ENCODE measurements at places on chromosomes 7 and 10. TPM values are rescaled to one million over a fixed set of nuclear protein-coding genes. Genes with fewer than 3 reads are reported as not detected.

GRCh38 chr10:20004087-20004523, 187.9 kb downstream of the PLXDC2 start:
- no peaks in the 10 kb centered on the region for H3K4me1 ChIP-seq
- H3K27ac ChIP-seq, result no peak overlapping the region

- no peak overlapping the region for H3K27ac ChIP-seq
- no peaks in the 10 kb centered on the region for H3K36me3 ChIP-seq
- DNase-seq, result no peak
- no peak overlapping the region for H3K4me3 ChIP-seq
Measured at GRCh38 chr10:30806850-30807249, 177.3 kb upstream of the LYZL2 start.

DNA sequence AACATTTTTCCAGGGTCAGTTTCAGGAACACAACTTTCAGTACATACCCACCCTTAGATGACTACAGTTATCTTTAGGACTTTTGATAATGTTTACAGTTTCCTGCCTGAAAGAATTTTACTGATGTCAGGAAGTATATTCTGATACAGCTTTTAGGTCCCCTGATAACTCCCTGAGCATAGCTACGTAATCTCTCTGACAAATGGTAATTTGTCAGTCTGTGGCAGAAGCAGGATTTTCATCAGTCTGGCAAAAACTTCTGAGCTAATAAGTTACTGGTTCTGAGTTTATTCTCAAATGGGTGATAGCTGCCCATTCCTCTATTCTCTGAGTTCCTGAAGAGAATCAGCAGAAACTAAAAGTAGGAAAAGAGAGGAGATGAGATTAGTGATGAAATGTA, 270.1 kb upstream of the MTPN start:
- H3K27me3 ChIP-seq, result no peaks in the 10 kb centered on the region
- no peak overlapping the region for H3K27ac ChIP-seq
- H3K4me3 ChIP-seq, result no peak overlapping the region
- H3K4me1 ChIP-seq, result no peaks in the 10 kb centered on the region

- no peaks in the 10 kb centered on the region for H3K36me3 ChIP-seq
- H3K27me3 ChIP-seq, result no peaks in the 10 kb centered on the region
- DNase-seq, result no peak
- H3K4me3 ChIP-seq, result no peak overlapping the region
- H3K27ac ChIP-seq, result no peak overlapping the region
Measured at GRCh38 chr7:105199386-105199785, 185.4 kb downstream of the KMT2E start.

GRCh38 chr10:133318494-133319127, 9.9 kb downstream of the ZNF511 start:
- H3K4me3 ChIP-seq, result peak overlapping the region; percentile 41
- peak; percentile 47 for DNase-seq
- H3K36me3 ChIP-seq, result no peaks in the 10 kb centered on the region

GRCh38 chr10:61942604-61943461, 41.3 kb downstream of the ARID5B start:
- no peaks in the 10 kb centered on the region for H3K27me3 ChIP-seq
- peak overlapping the region; percentile 58 for H3K27ac ChIP-seq
- H3K4me3 ChIP-seq, result peak overlapping the region; percentile 15
- no peaks in the 10 kb centered on the region for H3K36me3 ChIP-seq
- peaks cover 31% of the 10 kb centered on the region for H3K4me1 ChIP-seq
- no peak for DNase-seq

DNA sequence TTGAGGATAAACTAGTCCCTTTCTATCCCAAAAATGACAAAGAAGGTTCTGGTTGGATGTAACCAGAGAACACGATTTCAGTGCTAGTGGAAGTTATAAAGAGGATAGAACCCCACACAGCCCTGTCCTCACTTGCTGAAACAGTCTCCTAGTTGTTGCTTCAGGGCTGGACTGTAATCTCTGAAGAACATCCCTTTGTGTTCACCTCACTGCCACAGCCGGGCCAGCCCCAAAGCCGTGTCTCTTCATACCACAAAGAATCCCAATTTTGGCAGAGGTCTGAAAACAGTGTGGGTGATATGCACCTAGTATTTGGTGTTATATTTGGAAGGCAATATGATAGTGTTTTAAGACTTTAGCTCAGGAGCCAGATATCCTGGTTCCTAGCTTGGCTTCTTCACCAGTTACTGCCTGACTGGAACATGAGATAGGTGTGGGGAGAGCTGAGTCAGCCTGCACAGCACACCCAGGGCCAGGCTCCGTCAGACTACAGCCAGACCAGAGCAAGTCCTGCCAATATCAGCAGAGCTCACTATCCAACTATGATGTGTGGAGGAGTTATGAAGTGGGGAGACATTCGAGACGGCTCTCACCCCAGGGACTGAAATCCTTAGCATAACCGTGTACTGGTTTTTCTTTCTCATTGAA, 21.2 kb downstream of the CYP3A4 start:
- no peaks in the 10 kb centered on the region for H3K4me1 ChIP-seq
- no peak overlapping the region for H3K27ac ChIP-seq
- H3K36me3 ChIP-seq, result no peaks in the 10 kb centered on the region
- H3K4me3 ChIP-seq, result no peak overlapping the region

DNA sequence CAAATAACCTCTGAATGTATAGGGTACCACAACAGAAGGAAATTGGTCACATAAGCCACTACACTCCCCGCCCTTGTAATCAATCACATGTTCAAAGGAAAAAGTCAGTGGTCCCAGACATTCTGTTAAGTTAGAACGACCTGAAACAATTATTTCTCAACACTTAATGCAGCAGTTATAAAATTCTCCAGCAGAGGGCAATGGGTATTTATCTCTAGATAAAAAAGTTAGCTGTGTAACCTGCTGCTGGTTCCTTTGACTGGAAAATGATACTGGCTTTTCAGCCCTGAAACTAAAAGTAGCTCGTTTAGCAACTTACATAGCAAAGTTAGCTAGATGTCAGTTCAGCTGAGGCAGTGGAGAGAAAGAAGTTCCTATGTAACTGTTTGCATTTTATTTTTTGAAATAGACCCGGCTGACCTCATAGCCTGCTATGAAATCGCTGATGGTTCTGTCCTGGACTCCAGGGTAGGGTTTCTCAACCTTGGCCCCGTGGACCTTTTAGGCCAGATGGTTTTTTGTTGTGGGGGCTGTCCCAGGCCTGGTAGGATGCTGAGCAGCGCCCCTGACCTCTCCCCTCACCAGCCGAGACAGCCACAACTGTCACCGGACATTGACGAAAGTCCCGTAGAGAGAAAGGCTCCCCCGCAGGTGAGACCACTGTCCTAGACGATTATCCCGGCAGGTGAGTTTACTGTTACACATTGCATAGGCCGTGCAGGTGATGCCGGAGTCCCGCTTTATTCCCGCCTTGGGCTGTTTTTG, 40.2 kb upstream of the PROSER2 start:
- H3K36me3 ChIP-seq, result no peaks in the 10 kb centered on the region
- no peak overlapping the region for H3K27ac ChIP-seq
- H3K27me3 ChIP-seq, result no peaks in the 10 kb centered on the region
- peak; percentile 63 for DNase-seq

GRCh38 chr7:143987513-143987912, 12.6 kb upstream of the OR6B1 start:
- no peak for DNase-seq
- H3K4me3 ChIP-seq, result no peak overlapping the region
- no peaks in the 10 kb centered on the region for H3K27me3 ChIP-seq
- no peaks in the 10 kb centered on the region for H3K36me3 ChIP-seq
- no peak overlapping the region for H3K27ac ChIP-seq

DNA sequence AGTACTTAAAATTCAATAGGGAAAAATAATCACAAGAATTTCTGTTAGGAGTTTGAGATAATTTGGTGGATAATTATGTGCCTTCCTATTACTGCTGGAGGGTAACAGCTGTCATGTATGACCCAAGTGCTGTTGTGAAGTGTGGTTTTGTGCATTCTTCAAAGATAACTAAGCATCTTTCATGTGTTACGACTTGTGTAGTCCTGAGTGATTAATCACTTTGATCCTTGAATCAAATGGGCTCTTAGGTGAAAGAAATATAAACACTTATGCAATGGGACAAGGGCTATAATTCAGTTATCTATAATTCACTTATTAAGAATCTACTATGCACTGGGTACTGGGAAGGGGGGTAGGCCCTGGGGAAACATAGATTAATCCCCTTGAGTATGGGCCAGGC, 89.0 kb downstream of the CH25H start:
- H3K4me1 ChIP-seq, result no peaks in the 10 kb centered on the region
- no peaks in the 10 kb centered on the region for H3K27me3 ChIP-seq
- H3K27ac ChIP-seq, result no peak overlapping the region

- DNase-seq, result no peak
- no peaks in the 10 kb centered on the region for H3K4me1 ChIP-seq
- H3K36me3 ChIP-seq, result peaks cover 4% of the 10 kb centered on the region
- no peak overlapping the region for H3K4me3 ChIP-seq
- no peaks in the 10 kb centered on the region for H3K27me3 ChIP-seq
Measured at GRCh38 chr7:99041526-99041925, 102.4 kb downstream of the SMURF1 start.

- no peak overlapping the region for H3K27ac ChIP-seq
- no peaks in the 10 kb centered on the region for H3K36me3 ChIP-seq
- no peak for DNase-seq
- no peaks in the 10 kb centered on the region for H3K4me1 ChIP-seq
Measured at GRCh38 chr10:30039567-30039966, 19.8 kb downstream of the JCAD start.

DNA sequence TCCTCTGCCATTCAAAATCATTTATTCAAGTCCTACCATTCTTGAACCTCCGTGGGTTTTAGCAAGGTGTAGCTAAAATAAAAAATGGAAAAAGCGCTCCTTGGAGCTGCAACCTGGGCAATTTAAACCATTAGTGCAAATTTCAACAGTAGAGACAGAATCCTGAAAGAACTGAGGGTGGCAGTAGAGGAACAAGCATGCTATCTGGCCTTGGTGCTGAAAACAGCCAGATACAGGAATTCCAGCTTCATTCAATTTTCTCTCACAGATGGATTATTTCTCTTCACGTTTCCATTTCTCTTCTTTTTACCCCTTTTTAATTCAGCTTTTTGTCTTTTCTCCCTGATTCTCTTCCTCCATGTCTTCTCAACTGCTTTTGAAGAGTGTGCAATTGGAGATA, 77.7 kb downstream of the OTUD1 start:
- no peaks in the 10 kb centered on the region for H3K36me3 ChIP-seq
- H3K27me3 ChIP-seq, result no peaks in the 10 kb centered on the region
- H3K27ac ChIP-seq, result no peak overlapping the region
- no peak overlapping the region for H3K4me3 ChIP-seq
- peak; percentile 40 for DNase-seq

DNA sequence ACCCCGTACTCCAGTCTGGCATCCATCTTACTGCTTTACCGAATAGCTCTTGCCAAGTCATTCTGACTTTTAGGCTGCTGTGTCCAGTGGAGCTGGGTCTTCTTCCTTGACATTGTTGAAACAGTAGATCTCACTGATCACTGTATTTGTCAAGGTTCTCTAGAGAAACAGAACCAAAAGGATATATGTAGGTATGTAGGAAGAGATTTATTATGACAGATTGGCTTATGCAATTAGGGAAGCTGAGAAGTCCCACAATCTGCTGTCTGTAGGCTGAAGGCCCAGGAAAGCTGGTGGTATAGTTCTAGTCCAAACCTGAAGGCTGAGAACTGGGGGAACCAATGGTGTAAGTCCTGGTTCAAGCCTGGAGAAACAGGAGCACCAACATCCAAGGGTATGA, 12.1 kb upstream of the PRRT4 start:
- no peaks in the 10 kb centered on the region for H3K36me3 ChIP-seq
- H3K4me3 ChIP-seq, result no peak overlapping the region
- H3K4me1 ChIP-seq, result no peaks in the 10 kb centered on the region
- no peak overlapping the region for H3K27ac ChIP-seq
- no peaks in the 10 kb centered on the region for H3K27me3 ChIP-seq
- no peak for DNase-seq

DNA sequence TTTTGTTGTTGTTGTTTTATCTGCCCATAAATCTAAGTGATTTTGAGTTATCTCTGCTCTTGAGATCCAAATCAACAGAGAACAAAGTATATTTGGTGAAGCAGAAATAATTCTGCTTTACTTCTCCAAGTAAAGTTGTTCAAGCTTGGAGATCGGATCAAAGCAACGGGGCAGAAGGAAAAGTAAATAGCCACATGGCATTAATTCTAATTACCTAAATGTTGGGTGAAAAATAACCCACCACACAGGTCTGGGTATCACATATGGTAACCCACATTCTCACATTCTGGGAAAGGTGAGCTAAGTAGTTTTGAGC, 3.1 kb downstream of the NRP1 start:
- no peak overlapping the region for H3K27ac ChIP-seq
- H3K27me3 ChIP-seq, result peaks cover 21% of the 10 kb centered on the region
- DNase-seq, result no peak
- H3K4me3 ChIP-seq, result no peak overlapping the region
- H3K4me1 ChIP-seq, result peaks cover 8% of the 10 kb centered on the region

DNA sequence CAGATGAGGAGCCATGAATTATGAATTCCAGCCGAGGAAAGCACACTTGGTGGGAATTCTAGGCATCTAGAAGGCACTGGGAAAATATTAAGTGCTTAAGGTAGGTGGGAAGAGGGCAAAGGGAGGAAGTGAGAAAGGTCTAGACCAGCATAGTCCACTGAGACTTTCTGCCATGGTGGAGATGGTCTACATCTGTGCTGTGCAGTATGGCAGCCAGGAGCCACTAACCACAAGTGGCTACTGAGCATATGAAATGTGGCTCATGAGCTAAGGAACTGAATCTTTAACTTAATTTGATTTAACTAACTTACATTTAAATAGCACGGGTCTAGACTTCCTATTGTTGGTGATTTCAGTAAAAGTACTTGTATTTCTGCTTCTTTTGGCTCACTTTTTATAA, 82.5 kb upstream of the SEM1 start:
- no peaks in the 10 kb centered on the region for H3K36me3 ChIP-seq
- no peak for DNase-seq
- no peak overlapping the region for H3K4me3 ChIP-seq
- H3K27me3 ChIP-seq, result no peaks in the 10 kb centered on the region

GRCh38 chr7:29970158-29970557, 19.4 kb downstream of the SCRN1 start:
- no peak overlapping the region for H3K27ac ChIP-seq
- H3K36me3 ChIP-seq, result no peaks in the 10 kb centered on the region
- no peak overlapping the region for H3K4me3 ChIP-seq
- no peaks in the 10 kb centered on the region for H3K27me3 ChIP-seq

- H3K27me3 ChIP-seq, result no peaks in the 10 kb centered on the region
- H3K27ac ChIP-seq, result no peak overlapping the region
- no peaks in the 10 kb centered on the region for H3K36me3 ChIP-seq
- no peak overlapping the region for H3K4me3 ChIP-seq
Measured at GRCh38 chr10:116826803-116827202, 22.5 kb upstream of the ENO4 start.

DNA sequence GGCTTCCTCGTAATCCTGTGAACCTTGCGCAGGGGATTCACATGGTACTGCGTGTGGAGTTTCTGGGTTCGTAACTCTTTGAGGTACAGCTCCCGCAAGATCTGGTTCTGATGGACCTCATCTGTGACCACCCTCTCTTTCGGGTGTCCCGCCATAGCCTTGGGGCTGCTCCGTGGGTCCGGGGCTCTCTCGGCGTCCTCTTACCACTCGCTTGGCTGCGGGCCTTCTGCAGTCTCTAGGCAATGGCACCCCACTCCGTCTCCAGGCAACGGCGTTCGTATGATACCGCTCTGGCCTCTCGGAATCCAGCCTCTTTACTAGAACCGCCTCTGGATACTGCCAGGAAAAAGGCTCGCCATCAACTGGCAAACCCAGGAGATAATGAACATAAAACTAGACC, 54.7 kb upstream of the AMPH start:
- H3K4me1 ChIP-seq, result no peaks in the 10 kb centered on the region
- H3K27ac ChIP-seq, result no peak overlapping the region
- DNase-seq, result no peak
- H3K36me3 ChIP-seq, result no peaks in the 10 kb centered on the region
- no peaks in the 10 kb centered on the region for H3K27me3 ChIP-seq

The PKD2L1 gene
- 0.46 TPM for total RNA-seq

The ZNF488 gene
- total RNA-seq, result not detected

The CRYGN gene
- total RNA-seq, result 1.1 TPM

The AUTS2 gene
- 4.0 TPM for total RNA-seq

The FAM237B gene
- not detected for total RNA-seq

The SFXN4 gene
- total RNA-seq, result 11.8 TPM

The MGAM2 gene
- total RNA-seq, result not detected

The MMP21 gene
- total RNA-seq, result 0.10 TPM

The CLRN3 gene
- not detected for total RNA-seq
